Stimulated activated CD8-positive, alpha-beta memory T cell treated with anti-CD3 and anti-CD28 coated beads, Interleukin-7, amount 100 ng/mL, for 4 hours (primary cell): ENCODE measurements at places on chromosomes 3 and 15.

- no peak for DNase-seq
These were observed 137.7 kb downstream of the IGF1R start for GRCh38 chr15:98785807-98786621.

DNA sequence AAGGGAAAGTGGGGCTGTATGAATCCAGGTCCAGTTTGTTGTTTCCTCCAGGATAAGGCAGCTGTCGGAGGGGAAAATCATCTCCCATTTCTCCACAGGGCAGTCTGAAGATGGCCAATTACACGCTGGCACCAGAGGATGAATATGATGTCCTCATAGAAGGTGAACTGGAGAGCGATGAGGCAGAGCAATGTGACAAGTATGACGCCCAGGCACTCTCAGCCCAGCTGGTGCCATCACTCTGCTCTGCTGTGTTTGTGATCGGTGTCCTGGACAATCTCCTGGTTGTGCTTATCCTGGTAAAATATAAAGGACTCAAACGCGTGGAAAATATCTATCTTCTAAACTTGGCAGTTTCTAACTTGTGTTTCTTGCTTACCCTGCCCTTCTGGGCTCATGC, 911 bp downstream of the CCRL2 start:
- no peak for DNase-seq

DNA sequence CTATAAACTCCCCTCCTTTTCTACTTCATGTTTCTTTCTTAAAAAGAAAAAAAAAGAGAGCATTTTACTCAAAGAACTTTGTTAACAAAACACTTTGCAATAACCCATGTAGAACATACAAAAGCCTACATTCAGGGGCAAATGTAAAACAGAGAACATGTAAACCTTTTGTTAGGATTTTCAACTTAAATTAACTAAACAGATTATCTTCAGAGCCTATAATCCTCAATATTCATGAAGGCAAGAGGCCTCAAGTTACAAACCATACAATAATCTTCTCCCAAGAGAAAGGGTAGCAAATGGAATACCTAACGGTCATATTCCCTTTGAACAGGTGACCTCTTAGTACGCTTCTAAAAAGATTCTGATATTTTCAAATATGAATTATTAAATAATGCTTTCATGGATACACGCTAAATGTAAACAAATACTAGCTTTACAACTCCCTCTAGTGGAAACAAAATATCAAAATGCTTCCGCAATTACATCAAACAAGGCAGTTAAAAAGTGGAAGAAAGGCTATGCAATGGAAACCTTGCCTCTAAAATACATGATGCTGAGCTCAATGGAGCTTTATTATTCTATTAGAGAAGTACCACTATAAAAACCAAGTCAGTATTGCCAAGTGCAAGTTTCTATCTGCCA, 9.9 kb downstream of the CEP152 start:
- DNase-seq: no peak

GRCh38 chr3:144744473-144744872, 772.9 kb downstream of the DIPK2A start:
- DNase-seq: no peak

- DNase-seq: no peak
These were observed 7.3 kb downstream of the MCTP2 start for GRCh38 chr15:94238539-94239118.

GRCh38 chr15:46091860-46092450, 457.1 kb downstream of the SQOR start:
- DNase-seq: no peak

- no peak for DNase-seq
These were observed 74.0 kb downstream of the ZIC1 start for GRCh38 chr3:147483145-147483544.

GRCh38 chr15:51757450-51757849, 6.1 kb downstream of the TMOD2 start:
- no peak for DNase-seq

- no peak for DNase-seq
These were observed 148.4 kb downstream of the PGPEP1L start for GRCh38 chr15:98859149-98859548.

DNA sequence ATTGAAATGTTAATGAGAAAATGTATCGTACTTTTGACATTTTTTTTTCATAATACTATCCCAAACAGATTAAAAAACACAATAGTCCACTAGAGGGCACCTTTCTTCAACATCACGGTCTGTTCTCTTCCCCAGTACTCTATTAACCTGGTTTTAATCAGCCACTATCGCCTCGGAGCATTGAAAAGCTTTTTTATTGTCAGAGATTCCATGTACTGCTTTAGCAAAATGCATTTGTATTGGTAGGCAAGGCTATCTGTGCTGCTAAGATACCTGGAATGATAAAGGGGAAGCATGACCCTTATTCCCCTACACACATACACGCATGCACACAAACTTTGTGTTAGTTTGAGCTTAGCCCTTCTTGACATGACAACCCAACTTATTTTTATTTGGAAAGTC, 160.1 kb upstream of the IL12A start:
- no peak for DNase-seq

GRCh38 chr3:65642883-65643282, 395.8 kb downstream of the MAGI1 start:
- DNase-seq: no peak

DNA sequence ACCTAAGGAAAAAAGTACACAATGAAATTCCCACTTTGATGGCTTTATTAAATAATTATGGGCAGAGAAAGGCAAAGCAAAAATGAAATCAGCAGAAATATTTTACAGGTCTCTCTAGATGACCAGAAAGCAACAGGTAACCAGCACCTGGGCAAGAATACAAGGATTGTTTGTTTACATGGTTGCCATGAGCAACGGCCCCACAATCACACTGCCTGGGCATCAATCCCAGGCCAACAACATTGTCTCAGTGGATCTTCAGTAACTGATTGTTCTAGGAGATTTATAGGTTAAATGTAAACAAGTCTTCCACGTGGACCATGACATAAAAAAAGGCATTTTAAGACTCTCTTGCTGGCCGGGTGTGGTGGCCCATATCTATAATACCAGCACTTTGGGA, 82.6 kb downstream of the PDZRN3 start:
- no peak for DNase-seq

GRCh38 chr3:123424321-123424998, 24.4 kb downstream of the ADCY5 start:
- no peak for DNase-seq

DNA sequence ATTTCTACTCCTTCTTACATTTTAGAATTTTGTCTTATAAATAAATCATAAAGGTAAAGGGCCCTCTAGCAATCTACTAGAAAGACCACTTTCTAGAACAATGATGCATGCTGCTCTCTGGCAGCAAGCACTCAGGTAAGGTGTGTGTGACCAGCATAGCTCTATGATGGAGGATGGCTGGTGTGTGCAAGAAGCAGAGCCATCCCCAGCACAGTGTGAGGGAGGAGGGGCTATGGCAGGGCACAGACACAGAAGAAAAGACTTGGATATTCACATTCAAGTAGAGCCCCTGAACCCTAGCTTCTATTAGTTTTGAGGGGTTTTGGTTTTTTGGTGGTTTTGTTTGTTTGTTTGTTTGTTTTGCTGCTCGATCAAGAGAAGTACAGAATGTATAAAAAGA, 277.1 kb upstream of the CCDC54 start:
- no peak for DNase-seq

DNA sequence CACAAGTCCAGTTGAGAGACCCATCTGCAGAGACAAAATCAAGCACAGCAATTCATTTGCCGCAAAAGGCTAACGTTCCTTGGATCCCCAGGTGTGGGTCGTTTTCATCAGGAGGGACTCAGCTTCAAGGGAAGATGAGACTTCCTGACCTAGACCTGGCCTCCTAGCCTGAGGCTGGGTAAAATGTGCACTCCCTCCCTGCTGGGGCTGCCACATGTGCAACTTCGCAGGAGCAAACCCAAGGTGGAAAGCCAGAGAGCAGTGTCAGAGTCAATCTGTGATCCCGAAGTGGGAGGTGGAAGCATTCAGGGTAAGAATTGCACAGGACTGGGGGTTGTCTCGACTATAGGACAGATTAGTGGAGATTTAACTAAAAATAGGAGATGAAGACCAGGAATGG, 164.7 kb upstream of the UMPS start:
- no peak for DNase-seq

DNA sequence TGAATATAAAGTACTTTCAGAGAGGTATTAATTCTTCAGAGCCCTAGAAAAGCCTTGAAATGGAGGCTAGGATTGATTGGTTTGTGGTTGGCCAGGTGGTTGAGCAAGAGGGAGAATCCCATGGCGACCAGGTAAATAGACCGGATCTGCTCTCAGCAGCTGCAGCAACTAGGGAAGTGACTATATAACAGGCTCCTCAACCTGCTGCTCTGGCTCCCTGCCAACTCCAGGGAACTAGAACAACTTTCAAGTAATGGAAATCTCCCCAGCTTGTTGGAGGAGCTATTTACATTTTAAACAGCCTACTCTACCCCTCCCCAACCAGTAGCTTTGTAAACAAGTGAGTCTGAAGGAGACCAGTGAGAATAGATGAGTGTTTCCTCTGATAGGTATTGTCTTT, 121.8 kb upstream of the CADM2 start:
- no peak for DNase-seq

GRCh38 chr3:111662012-111662411, 66.9 kb upstream of the ZBED2 start:
- no peak for DNase-seq

- no peak for DNase-seq
These were observed 26.0 kb downstream of the PPCDC start for GRCh38 chr15:75049392-75049791.

DNA sequence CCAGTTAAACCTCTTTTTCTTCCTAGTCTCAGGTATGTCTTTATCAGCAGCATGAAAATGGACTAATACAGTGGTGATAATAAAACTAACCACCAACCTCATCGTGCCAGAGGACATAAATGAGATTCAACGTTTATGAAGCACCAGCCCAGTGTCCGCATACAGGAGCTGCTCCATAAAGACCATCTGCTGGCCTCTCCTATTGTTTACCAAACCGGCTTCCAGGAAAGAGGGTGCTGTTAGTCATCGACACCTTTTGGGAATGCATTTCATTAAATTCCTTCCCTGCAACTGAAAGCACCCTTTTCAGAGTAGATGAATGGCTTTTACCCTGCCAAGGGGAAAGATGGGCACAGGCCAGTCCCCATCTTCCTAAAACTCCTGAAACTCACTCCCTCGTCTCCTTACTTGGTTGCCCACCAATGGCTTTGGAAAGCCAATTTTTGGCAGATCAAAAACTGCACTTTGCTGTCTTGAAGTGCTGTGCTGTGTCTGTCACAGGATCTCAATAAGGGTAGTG, 122.1 kb downstream of the AQP9 start:
- no peak for DNase-seq

- no peak for DNase-seq
These were observed 13.6 kb downstream of the ST8SIA2 start for GRCh38 chr15:92407321-92407720.

DNA sequence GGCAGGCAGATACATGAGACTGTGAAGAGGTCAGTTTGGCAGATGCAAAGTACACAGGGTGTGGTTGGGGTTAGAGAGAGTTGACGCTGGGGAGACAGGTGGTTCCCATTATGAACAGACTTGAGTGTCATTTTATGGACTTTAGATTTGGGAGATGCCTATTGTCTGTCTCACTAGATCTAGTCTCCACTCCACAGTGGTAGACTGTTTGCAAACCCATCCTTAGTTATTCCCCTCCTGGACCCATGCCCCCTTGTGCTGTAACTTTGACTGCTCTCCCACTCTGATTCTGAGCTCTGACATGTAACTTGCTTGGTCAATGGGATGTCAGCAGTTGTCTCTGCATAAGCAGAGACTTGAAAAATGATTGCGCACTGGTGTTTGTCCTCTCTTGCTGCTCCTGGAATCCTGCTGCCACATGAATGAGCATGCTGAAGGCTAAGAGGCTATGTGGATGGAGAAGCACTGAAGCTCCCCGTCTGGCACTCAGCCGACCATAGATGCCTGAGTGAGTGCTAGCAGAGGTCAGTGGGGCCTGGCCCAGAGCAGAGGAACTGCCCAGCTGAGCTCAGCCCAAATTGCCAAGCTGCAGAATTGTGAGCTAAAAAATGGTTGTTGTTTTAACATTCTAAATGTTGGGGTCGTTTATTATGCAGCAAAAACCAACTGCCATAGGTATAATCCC, 88.2 kb downstream of the FAM43A start:
- no peak for DNase-seq

GRCh38 chr3:35894735-35895134, 255.4 kb downstream of the ARPP21 start:
- DNase-seq: no peak
